Posterior vena cava (tissue), 2 donors: ENCODE measurements at places on chromosomes 13 and 19. TPM values are rescaled to one million over a fixed set of nuclear protein-coding genes. Genes with fewer than 3 reads are reported as not detected.
A peak's percentile ranks its signal among the peaks of the same experiment; 100 is the strongest.

GRCh38 chr13:32001154-32001768 is 30.3 kb upstream of the FRY start:
- no peak for DNase-seq

DNA sequence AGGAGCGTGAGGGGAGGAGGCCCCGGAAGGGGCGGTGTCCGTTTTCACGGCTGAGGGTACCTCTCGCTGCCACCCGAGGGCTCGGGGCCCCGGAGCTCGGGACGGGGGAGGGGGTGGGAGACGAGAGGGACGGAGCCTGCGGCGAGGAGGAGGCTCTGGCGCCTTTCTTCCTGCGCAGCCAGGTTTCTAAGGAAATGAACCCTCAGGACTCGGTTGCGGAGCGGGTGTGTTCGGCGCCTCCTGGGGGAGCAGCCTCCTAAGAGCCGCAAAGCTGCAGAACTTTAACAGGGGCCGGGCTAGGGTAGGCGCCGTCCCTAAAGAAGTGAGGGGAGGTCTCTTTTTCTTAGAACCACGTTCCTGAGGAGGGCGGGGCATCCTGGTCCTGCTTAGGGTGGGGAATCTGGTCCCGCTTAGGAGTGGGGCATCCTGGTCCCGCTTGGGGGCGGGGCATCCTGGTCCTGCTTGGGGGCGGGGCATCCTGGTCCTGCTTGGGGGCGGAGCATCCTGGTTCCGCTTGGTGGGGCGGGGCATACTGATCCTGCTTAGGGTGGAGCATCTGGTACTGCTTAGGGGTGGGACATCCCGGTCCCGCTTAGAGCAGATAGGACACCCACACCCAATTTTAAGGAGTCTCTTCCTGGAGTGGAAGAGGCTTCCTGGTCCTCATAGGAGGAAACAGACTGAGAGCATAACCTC is 6.2 kb downstream of the SYT5 start:
- no peak for DNase-seq

GRCh38 chr13:20191311-20192157 is 1.2 kb downstream of the GJB2 start:
- no peak for DNase-seq

DNA sequence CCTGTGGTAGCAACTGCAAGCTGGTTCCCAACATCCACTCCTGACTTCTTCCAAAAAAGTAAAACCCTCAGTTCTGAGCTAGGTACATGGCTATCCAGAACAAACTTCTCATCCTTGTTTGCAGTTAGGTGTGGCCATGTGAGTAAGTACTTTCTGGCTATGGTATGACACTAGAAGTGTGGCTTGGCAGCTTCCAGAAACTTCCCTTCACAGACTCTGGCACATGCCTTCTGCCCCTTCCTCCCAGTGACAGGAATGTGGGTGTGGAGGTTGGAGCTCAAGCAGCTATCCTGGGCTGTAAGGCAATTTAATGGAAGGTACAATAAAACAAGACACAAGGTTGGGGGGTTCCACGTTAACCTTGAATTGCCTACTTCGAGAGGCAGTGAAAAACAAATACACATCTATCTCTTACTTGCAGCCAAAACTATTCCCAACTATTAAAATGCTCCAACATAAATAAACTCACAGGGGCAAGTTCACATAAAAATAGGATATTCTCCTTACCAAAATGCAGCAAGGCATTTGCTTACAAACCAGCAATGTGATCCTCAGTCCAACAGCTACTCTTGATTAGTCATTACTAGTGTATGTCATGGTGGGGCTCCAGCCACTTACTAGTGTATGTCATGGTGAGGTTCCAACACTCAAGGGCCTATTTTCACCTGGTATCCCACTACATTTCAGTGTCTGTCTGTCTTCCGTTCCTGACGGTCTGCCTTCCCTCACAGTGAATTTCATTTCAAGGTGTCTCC is 3.1 kb downstream of the SMG9 start:
- DNase-seq = no peak

DNA sequence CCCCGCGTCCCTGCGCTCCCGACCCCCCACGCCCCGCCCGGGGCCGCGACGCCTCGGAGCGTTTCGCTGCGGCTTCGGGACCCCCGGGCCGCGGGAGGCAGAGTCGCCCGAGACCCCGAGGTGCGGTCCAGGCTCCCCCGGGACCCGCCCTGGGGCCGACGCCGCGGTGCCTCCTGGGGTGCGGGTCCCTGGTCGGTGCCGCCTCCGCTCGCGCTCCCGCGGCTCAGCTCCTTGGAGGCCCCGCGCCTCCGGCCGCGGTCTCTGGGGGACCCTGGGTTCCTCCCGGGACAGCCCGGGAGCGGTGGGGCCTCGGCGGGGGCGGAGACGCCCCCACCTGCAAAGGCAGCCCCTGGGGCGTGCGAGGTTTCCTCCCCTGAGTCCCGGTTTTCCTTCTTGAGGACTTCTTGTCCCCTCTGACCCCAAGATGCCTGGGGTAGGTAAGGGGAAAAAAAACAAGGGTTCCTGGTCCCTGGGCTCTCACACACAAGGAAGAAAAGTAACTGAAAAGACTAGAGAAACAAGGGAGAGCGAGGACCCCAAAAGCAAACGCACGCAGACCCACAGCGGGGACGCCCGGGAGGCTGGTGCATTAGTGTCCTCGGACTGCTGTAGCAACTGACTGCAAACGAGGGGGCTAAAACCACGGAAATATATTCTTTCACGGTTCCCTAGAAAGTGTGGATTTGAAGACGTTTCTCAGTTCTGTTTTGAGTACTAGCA is 740 bp downstream of the ZNF555 start:
- no peak for DNase-seq

- no peak for DNase-seq
Measured at GRCh38 chr13:48682436-48682835, 28.7 kb downstream of the CYSLTR2 start.

GRCh38 chr13:98476106-98476505 is 100.8 kb downstream of the STK24 start:
- no peak for DNase-seq

The ZNF610 gene
- 0.76 TPM for total RNA-seq

The AP3D1 gene
- 73.9 TPM for total RNA-seq

DNA sequence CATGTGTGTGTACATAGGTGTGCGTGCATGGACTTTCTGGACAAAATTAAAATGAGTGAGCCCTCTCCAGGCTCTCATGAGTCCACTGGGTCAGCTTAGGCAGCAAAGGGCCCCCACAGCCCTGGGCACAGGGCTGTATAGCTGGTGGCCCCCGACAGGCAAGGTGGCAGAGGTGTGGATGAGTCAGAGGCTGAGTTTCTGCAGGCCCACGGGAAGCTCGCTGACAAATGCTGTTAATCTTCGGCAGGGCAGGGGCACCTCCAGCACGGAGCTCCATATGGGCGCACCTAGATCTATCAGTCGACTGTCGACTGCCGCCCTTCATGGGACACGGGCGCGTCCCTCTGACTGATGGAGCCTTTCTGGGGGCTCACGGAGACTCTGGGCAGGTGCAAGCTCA is 181.1 kb downstream of the URI1 start:
- DNase-seq = peak; percentile 58

DNA sequence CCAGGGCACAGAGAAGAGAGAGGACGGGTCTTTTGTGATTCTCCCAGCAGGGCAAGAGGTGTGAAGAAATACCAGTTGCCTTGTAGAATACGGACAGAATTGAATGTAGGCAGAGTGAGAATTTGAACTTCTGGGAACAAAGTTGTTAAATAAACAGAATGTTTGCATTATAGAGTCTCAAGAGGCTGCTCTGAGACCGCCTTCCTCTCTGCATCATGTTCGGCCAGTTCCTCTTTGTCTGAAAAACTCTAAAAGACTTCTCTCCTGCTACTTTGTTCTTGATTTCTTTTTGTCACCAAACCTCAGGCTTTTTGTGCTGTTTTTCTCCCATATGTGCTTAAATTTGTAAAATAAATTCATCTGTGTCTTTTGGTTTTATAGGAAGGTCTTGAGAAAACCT is 256.4 kb downstream of the DLEU7 start:
- no peak for DNase-seq

The OSCAR gene
- 3.9 TPM for total RNA-seq

The CRX gene
- not detected for total RNA-seq

The KLK2 gene
- not detected for total RNA-seq

- DNase-seq = no peak
Measured at GRCh38 chr13:109867766-109868165, 81.4 kb upstream of the IRS2 start.

- no peak for DNase-seq
Measured at GRCh38 chr13:65613004-65613403, 1617.1 kb downstream of the PCDH9 start.
